ENCODE measurements at places on chromosomes 7 and 10.

GRCh38 chr7:593324-594115 lies 73.9 kb upstream of the PDGFA start:
- DNase-seq: no peak

DNA sequence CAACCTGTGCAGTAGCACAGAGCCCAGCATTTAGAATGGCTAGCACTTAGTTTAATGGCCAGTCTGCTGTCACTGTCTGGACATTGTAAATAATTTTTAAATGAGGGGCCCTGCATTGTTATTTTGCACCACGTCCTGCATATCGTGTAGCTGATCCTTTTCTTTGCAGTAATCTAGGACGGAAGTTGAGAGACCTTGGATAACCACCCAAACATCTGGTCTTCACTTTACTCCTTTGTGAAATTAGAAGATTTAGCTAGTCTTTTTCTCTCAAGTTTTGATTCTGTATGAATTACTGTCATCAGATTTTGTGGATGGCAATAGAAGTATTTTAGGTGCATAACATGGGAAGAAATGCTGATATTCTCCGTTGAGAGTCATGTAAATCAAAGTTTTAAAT lies 1.9 kb downstream of the MIOS start:
- DNase-seq: no peak

GRCh38 chr7:1321411-1322239 lies 89.0 kb downstream of the UNCX start:
- no peak for DNase-seq

GRCh38 chr7:81209059-81209458 lies 290.2 kb upstream of the SEMA3C start:
- no peak for DNase-seq

GRCh38 chr10:63887023-63887589 lies 365.9 kb downstream of the REEP3 start:
- DNase-seq: no peak

DNA sequence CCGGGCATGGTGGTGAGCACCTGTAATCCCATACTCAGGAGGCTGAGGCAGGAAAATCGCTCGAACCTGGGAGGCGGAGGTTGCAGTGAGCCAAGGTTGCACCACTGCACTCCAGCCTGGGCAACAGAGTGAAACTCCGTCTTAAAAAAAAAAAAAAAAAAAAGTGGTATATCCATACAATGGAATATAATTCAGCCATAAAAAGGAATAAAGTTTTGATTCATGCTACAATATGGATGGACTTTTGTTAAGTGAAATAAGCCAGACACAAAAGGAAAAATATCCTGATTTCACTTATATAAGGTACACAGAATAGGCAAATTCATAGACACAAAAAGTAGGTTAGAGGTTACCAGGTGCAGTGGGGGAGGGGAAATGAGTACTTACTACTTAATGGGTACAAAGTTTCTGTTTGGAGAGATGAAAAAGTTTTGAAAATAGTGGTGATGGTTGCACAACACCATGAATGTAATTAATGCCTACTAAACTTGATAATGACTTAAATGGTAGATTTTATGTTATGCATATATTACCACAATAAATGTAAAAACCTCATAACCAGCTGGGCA lies 53.9 kb downstream of the FGFR2 start:
- no peak for DNase-seq

DNA sequence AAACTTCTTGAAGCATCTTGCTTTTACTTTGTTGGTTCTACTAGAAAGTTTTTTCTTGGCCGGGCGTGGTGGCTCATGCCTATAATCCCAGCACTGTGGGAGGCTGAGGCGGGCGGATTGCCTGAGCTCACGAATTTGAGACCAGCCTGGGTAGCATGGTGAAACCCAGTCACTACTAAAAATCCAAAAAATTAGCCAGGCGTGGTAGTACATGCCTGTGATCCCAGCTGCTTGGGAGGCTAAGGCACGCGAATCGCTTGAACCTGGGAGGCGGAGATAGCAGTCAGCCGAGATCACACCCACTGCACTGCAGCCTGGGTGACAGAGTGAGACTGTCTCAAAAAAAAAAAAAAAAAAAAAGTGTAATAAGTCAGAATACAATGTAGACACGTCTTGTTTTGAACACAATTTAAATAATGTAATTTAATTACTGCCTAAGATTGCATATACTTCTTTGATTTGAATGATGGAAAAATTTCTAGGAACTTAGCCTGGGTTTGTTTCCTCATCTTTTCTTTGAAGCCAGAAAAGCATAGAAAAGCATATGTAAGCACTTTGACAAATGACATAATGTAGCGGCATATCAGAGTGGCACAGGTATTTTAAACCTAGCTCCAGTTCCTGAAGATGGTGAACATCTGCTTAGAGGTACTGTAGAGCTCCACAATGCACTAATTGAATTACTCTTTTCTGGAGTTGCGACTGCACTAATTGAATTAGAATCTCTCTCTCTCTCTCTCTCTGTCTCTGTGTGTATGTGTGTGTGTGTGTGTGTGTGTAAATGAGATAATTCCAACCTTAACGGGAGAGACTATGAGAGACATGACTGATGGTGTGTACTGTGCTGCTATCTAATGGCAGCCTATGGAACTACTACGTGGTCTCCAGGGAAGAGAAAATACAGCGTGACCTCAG lies 87.8 kb downstream of the BTRC start:
- DNase-seq: peak; percentile 2

DNA sequence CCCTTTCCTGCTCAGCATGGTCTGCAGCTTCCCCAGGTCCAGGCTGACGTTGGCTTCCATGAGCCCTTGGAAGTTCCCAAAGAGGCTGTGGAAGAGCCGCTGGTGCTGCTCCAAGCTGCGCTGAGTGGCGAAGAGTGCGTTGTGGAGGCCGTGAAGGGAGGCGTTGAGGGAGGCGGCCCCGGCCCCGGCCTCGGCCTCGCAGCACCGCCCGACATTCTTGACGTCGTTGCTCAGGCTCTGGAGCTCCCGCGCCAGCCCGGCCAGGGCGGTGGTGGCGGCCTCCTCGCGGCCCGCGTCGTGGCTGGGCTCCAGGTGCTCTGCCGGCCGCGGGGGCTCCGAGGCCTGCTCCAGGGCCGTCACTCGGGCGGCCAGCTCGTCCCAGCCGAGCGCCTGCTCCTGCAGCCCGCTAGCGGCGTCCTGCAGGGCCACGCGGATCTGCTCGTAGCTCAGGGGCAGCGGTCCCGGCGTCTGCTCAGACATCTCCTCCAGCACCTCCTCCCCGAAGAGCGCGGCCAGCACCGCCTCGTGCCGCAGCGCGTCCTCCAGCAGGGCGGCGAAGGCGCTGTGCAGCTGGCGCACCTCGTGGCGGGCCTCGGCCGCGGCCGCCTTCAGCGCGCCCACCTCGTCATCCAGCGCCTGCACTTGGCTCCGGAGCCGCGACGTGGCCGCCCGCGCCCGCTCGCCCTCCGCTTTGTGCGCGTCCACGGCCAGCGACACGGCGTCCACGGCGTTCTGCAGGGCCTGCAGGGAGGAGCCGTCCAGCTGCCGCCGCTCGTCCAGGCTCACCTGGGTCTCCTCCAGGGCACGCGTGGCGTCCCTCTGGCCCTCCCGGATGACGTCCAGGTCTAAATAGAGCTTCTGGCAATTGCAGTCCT lies 14.7 kb downstream of the MMRN2 start:
- DNase-seq: no peak

DNA sequence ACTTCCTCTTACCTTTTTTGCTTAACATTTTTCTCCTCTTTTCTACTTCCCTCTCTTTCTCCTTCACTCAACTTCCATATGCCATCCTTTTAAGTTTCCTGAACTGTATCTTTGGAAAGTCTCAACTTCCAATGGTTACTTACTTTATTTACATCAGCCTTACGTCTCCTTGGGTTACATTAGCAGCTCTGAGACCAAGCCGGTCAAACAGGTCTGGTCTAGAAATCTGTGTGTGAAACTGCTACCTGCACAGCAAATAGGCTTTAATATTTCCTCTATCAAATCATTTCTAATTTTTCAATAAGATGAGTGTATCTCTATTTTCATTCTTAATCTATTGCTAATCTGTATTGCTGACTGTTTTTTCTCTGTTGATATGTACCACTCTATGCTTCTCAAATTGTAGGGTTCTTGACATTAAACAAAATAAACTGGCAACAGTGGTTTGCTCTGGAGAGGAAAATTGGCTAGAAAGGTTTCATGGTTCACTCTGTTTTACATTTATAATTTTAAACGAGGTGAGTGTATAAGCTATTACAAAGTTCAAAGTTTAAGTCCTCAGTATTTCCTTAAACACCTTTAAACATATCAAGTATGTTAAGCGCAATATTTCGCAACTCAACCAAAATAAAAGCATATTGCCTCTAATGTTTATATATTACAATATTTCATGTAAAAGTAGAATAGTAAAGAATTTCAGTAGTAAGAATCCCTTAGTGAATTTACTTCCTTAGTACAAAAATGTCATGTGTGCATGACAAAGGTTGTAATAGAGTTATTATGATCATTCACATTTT lies 3.6 kb upstream of the SEMA3C start:
- DNase-seq: no peak

- no peak for DNase-seq
Measured at GRCh38 chr10:66095610-66096009, 830.2 kb upstream of the LRRTM3 start.

- DNase-seq: no peak
Measured at GRCh38 chr7:151122276-151122675, 36.0 kb downstream of the AGAP3 start.

GRCh38 chr7:36048141-36048901 lies 104.7 kb upstream of the EEPD1 start:
- DNase-seq: peak; percentile 62

DNA sequence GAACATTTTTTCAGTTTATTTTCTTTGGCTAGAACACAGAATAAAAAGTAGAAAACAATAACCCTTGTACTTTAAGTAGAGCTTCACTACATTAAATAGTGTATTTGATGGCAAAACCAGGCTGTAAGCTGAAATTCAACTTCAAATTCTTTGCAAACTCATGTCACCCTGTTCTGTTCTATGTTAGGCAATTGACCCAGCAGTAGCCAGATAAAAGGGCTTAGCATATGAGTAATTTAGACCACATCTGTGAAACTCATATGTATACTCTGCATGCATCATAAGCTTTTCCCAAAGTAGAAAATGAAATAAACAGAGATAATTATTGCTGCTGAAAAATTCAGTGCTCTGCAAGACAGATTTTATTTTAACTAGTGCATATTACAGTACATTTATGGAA lies 150.2 kb downstream of the GNAI1 start:
- peak; percentile 14 for DNase-seq

GRCh38 chr10:91424016-91424415 lies 13.9 kb downstream of the HECTD2 start:
- no peak for DNase-seq

DNA sequence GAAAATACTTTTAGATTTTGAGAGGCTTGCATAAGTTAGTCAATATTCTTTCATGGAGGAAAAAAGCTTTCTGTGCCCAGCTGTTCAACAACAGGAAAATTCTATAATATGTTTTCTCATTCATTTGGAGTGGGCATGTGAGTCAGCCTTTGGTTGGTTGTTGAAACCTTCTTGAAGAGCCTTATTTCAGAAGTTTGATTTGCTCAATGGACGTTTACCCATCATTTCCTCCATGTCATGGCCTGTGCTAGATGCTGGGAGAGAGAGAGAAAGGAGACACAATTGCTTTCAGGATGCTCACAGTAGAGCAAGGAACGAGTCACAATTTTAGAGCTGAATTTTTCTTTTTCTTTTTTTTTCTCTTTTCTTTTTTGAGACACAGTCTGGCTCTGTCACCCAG lies 181.7 kb downstream of the PRKCQ start:
- no peak for DNase-seq

DNA sequence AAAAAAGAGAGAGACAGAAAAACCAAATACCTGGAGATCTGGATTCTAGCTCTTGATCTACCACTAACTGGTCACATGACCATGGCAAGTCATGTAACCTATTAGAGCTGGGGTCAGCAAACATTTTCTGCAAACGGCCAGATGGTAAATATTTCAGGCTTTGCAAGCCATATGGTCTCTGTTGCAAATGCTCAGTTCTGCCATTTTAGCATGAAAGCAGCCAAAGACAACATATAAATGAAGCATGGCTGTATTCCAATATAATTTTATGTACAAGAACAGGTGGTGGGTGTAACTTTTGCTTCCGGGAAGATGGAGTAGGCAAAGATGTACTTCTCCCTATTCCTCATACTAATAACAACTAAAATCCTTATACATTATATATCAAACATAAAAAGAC lies 6.7 kb downstream of the FRA10AC1 start:
- no peak for DNase-seq

- DNase-seq: no peak
Measured at GRCh38 chr10:33353334-33353733, 18.9 kb upstream of the NRP1 start.

- no peak for DNase-seq
Measured at GRCh38 chr7:12921751-12922345, 234.4 kb downstream of the ARL4A start.

DNA sequence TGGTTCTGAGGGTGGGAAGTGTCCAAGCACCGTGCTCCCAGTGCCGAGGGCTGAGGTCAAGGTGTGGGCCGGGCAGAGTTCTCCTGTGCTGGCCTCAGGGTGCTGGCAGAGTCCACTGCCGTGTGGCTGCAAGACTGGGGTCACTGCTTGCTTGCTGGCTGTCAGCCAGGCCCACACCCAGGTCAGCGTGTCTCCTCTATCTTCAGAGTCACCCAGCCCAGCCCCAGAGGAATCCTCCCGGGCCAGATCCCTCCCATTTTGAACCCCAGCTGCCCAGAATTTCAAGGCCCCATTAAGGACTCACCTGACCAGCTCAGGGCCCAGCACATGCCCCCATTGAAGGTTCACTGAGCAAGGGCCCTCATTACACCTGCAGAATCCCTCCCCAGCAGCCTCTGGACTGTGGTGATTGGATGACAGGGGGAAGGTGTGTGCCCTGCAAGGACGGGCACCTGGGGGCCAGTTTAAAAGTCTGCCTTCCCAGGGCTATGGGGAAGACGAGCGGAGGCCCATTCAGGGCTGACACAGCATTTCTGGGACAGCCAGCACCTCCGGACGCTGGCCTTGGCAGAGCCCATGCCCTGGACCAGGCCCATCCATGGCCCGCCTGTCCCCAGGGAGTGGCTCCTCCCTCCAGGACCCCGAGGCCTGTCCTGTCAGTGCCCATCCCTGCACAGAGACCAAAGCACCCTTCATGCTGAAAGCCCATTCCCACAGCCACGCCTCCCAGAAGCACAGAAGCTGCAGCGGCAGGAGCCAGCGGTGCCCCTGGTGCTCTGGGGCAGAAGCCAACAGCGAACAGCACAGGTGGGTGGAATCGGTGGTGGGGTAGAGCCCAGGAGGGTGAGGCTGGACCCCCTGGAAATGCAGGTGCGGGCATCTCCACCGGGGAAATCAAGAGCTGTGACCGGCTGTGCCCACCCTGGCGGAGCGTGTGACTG lies 45.1 kb upstream of the PPP2R2D start:
- DNase-seq: no peak

- no peak for DNase-seq
Measured at GRCh38 chr10:51340845-51341610, 266.7 kb downstream of the PRKG1 start.

DNA sequence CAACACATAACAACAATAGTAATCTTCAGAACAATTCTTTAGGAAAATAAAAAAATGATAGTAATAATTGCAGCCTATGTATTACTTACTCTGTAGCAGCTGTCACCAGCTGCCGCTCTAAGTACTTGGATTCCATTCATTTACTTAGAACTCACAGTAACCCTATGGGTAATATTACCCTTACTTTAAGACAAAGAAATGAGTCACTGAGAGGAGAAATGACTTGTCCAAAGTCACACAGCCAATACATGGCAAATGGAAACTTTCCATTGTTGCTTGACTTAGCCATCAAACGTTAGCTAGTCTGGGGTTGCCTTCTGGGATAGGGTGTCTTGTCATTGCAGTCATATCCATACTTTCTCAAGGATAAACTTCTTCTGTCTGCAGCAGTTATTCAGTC lies 3.6 kb downstream of the CCNY start:
- no peak for DNase-seq
